ENCODE measurements at places on chromosomes 13 and 19. TPM values are rescaled to one million over a fixed set of nuclear protein-coding genes. Genes with fewer than 3 reads are reported as not detected.

DNA sequence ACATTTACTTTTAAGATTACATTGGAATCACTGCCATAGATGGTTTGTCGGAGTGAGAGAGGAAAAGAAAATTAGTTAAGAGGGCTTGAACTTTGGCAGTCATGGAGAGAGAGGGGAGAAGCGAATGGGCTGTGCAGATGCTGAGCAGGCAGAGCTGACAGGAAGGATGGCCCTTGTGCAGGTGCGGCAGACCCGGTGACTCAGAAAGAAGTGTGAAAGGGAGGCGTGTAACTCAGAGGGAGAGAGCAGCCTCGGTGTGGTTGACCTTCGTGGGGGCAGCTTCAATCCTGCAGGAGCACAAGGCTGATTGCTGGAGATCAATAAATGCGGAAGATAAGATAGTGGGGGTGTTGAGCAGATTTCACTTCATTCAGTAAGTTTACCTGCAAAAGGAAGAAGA lies 76.9 kb downstream of the TNFSF13B start:
- DNase-seq: peak; percentile 27

GRCh38 chr19:44552324-44552723 lies 22.8 kb upstream of the CEACAM20 start:
- peak; percentile 76 for DNase-seq

PLVAP gene
- total RNA-seq: not detected

ZNF491 gene
- total RNA-seq: 1.2 TPM

DNA sequence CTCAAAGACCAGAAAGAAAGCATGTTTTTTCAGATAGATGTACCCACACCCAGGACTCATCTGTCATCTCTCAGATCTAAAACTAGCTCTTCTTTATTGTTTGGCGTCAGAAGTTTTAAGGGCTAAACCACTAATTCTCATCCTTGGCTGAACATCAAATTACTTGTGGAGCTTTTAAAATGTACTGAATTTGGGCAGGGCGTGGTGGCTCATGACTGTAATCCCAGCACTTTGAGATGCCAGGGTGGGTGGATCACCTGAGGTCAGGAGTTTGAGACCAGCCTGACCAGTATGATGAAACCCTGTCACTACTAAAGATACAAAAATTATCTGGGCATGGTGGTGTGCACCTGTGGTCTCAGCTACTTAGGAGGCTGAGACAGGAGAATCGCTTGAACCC lies 47.4 kb downstream of the RCBTB2 start:
- no peak for DNase-seq

SIRT6 gene
- total RNA-seq: 29.4 TPM

DNA sequence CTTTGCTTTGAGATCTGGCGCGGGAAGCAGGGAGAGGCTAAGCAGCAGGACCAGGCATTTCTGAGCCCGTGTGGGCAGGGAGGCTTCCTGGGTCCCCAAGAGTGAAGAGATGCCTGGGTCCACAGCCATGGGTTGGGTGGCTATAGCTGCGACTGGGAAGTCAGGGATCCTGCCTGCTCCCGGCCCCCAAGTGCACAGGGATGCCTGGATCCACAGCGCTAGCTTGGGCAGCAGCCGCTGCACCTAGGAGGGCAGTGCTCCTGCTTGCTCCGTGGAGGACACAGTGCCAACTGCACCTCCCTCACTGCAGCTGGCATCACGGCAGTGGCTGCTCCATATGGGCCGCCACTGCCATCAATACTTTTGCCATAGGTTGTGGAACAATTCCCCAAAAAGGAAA lies 384.7 kb downstream of the PCDH9 start:
- DNase-seq: no peak

DNA sequence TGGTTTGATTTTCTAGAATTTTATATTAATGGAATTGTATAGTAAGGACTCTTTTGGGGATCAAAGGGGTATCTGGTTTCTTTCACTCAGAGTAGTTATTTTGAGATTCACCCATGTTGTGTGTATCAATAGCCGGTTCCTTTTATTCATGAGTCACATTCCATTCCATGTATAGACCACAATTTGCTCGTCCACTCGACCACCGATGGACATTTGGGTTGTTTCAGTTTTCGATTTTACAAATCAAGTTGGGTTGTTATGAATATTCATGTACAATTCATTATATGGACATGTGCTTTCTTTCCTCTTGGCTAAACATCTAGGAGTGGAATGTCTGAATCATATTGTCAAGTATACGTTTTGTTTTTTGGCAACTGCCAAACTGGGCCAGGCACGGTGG lies 9.6 kb upstream of the EMP3 start:
- no peak for DNase-seq

SELENOV gene
- not detected for total RNA-seq

GRCh38 chr19:10364644-10365043 lies 15.7 kb downstream of the TYK2 start:
- no peak for DNase-seq

GRCh38 chr13:79097201-79097600 lies 308.9 kb downstream of the RBM26 start:
- DNase-seq: no peak

DNA sequence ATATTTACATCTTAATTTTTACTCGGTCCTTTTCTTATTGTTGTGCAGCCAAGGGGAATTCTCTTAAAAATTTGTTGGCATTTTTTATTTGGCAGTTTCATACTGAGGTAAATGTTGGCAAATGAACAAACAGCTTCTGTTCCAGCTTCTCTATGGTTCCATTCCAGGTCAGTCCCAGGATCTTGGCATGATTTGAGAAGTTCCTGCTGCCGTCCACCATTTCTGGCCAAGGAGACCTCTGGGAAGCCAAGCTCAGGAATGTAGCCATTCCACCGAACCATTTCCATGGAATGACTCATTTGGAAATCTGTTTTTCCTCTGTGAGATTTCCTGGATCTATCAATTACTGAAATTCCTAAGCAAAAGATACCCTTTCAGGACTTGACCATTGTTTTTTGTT lies 43.9 kb downstream of the SLC10A2 start:
- DNase-seq: no peak

- DNase-seq: peak; percentile 4
Observed at GRCh38 chr19:22144394-22144793, 52.4 kb downstream of the ZNF676 start.

DNA sequence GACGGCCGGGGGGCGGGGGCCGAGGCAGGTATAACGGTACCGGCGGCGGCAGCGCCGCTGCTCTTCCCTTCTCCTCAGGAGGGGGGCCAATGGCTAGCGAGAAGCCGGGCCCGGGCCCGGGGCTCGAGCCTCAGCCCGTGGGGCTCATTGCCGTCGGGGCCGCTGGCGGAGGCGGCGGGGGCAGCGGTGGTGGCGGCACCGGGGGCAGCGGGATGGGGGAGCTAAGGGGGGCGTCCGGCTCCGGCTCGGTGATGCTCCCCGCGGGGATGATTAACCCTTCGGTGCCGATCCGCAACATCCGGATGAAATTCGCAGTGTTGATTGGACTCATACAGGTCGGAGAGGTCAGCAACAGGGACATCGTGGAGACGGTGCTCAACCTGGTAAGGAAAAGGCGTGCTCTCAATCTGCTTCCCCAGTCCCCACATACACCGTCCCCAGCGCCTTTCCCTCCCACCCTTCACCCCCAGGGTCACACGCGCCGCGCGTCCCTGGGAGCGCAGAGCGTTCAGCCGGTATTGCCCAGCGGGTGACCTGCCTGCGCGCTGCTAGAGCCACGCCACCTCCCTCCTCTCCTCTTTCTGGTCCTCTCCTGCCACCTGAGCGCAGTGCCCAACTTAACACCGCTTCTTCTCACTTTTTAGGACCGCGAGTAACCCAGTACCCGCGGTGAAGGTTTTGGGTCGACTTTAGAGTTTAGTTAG lies 814 bp downstream of the NBEA start:
- peak; percentile 27 for DNase-seq

GRCh38 chr19:42555801-42556200 lies 27.5 kb upstream of the CEACAM1 start:
- DNase-seq: no peak

DNA sequence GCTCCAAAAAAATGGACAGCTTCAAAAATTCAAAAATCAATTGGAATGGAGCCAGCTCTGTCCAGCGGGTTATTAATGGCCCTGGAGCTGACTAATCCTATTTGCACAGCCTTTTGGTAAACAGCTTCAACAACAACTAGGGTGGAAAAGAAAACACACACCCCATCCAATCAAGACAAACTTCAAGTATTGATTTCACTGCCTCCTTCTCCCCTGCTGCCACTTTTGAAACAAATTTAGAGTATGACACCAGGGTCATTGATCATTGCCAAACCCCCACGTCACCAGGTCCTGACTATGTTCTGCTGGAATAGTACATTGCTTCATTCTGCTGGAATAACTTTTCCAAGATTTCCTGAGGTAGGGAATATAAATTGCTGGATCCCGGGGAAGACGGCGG lies 56.8 kb upstream of the GTF3A start:
- no peak for DNase-seq

GRCh38 chr19:19453125-19453454 lies 47.6 kb downstream of the GATAD2A start:
- DNase-seq: no peak

- no peak for DNase-seq
Observed at GRCh38 chr13:73590795-73591194, 532.0 kb downstream of the KLF5 start.

DNA sequence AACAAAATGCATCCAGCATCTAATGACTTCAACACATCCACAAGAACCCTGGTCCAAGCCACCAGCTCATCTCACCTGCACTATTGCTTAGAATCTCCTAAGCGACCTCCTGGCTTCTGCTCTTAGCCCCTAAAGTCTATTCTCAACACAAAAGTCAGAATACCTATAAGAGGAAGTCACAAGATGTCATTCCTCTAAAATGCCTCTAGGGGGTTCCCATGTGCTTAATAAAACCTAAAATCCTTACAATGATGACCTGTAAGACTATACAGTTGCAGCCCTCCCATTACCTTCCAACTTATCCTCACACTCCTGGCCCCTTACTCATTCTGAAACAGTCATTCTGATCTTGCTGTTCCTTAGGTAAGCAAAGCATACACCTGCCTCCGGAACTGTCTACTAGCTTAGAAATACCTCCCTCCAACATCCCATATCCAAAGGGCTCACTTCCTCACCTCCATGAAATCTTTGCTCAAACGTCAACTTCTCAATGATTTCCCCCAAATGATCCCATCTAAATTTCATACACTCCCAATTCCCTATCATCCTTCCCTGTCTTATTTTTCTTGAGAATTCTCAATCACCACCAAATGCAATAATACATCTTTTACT lies 10.0 kb downstream of the ATP7B start:
- no peak for DNase-seq

CRX gene
- total RNA-seq: not detected

ZNF419 gene
- total RNA-seq: 6.3 TPM

CEACAM4 gene
- total RNA-seq: not detected

- no peak for DNase-seq
Observed at GRCh38 chr19:54434112-54434872, 14.7 kb upstream of the LENG8 start.
